ENCODE measurements at places on chromosomes 7 and 10.

GRCh38 chr7:142457146-142457703, 199.4 kb upstream of the PRSS58 start:
- no peak for DNase-seq

- DNase-seq: no peak
Observed at GRCh38 chr7:80279760-80280159, 145.1 kb downstream of the GNAI1 start.

DNA sequence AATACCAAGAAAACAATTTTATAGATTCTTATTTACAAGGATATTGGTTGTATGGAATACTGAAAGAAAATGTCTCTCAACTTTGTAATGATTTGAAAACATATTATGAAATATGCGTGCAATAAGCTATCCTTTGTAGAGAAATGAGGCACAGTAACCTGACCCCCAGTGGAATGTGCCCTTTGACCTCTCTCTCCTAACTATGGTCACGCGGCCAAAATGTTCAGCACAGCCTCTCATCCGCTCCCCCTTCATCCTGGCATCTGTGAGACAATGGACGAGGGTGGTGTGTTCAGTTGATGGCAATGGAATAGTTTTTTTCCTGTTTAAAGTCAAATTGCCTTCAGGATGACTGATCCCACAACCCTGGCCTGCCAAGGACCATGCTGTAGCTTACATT, 13.3 kb downstream of the BEND7 start:
- no peak for DNase-seq

DNA sequence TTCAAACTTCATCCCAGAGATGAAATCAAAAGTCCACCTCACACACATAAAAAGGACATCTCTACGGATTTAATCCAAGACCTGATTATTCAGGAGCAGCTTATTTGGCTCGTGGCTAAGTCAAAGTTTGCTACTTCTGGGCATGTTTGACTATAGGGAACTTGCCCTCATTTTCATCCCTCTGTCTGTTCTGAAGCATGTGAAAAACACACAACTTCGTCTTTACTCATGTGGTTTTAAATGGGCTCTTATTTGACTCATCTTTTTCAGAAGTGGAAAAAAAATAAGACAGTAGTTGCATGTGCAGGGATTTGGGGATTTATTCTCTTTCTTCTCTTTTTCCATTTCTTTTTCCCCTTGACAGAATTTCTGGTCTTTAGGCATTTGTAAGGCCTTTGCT, 295.9 kb downstream of the TFEC start:
- no peak for DNase-seq

DNA sequence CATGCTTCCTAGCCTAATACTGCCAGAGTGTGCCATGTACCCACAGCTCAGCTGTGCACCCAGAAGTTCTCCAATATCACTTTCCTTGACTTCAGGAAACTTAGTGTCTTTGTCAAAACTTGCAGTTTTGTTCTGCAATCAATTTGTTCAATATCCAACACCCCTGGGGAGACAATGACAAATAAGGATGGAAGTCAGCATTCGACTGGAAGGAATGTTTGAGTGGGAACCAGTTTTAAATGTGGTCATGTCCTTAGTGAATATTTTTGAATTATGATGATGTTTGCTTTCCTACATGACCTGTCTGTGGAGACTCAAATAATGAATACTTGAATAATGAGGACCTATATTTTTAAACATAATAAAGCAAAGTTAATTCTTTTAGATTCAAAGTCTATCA, 112.0 kb downstream of the ANK3 start:
- no peak for DNase-seq

GRCh38 chr10:130361351-130362105, 225.3 kb downstream of the GLRX3 start:
- no peak for DNase-seq

GRCh38 chr7:128373606-128374005, 12.1 kb upstream of the PRRT4 start:
- no peak for DNase-seq

DNA sequence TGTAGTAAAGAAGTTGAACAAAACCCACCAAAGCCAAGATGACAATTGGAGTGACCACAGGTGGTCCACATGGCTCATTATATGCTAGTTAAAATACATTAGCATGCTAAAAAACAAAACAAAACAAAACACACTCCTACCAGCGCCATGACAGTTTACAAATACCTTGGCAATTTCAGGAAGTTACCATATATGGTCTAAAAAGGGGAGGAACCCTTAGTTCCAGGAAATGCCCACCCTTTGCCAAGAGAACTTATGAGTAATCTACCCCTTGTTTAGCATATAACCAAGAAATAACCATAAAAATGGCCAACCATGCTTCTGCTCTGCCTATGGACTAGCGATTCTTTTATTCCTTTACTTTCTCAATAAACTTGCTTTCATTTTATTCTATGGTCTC, 979.1 kb upstream of the POT1 start:
- DNase-seq: no peak

GRCh38 chr10:116850058-116850611, 836 bp downstream of the ENO4 start:
- no peak for DNase-seq

DNA sequence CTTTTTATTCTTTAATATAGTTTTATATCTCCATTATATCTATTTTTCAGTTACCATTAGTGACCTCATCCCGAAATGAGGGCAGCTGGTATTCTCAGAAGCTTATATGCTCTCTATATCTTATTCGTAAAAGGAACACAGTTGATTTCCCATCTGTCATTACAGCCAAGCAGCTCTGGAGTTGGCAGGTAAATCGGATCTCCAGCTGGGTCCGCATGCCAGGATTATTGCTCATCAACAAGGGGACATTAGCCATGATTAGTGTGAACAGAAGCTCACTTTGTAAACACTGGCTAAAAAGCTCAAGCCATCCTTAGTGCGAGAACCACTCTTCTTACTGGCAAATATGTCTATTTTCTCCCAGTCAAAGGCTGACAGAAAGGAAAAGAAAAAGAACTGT, 180.3 kb downstream of the NPSR1 start:
- DNase-seq: no peak

DNA sequence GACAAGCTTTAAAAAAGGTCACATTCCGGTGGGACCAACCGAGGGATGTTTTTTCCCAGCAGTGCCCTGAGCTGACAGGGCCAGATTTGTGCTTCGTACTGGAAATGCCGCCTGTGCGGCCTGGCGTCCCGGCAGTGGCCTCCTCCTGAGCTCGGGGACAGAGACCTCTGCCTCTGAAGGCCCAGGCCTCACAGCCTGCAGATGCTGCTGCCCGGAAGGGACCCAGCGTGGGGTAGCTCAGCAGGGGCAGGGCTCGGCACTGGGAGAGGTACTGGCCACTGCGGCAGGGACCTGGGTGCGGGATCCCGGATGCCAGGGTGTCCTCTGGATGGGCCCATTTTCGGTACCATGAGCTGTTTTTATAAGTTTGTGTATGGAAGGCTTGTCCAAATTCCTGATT, 52.4 kb upstream of the CFAP46 start:
- DNase-seq: no peak

DNA sequence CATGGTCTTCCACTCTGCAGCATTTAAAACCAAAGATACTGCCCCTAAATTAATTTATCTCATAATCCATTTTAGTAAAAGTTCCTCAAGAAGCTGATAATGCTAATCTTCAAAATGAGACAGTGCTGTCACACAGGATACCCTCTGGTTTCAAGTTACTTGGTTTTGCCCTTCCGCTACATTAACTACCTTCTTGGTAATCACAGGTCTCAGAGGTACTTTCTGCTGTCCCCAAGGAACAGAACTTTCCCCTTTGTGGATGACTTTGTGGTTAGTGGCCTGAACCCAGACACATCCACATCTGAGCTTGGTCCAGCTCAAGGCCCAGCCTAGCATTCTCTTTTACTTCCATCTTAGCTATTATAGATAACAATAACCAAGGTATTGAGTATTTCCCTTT, 88.8 kb upstream of the TMEM26 start:
- DNase-seq: no peak

- DNase-seq: no peak
Observed at GRCh38 chr7:71096351-71096750, 35.6 kb upstream of the GALNT17 start.

GRCh38 chr7:24910551-24911212, 69.3 kb downstream of the OSBPL3 start:
- no peak for DNase-seq

DNA sequence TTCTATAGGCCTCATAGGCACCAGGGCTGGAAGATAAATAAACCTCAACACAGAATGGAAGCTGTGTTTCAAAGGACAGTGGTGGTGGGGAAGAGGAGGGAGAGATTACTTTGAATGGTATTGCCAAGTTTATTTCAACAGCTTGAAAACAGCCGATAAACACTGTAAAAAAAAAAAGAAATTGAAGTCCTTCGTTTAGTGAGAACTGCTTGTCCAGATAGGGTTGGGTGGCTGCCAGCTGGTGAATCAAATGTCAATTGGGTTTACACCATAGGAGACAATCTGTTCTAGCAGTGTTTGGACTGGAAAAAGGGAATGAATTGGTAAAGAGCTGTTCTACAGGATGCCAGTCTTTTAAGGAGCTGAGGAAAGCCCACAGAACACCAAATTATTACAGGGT, 254.8 kb downstream of the PHF14 start:
- DNase-seq: no peak

DNA sequence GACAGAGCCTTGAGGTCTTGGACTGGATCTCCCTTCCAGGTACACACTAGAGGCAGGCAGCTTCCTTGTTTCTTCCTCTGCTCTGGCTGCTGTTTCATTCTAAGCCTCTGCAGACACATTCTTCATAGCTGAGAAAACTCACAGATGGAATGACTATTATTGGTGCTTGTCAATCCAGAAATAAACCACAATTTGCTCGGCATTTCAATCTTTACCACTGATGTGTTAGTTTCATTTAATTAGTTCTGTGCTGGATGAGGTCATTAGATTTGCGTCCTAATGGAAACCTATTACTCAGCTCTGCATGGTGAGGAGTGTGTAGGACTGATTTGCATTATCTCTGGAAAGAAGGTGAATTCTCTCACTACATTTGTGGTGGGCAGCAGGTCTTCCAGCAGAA, 392.5 kb downstream of the NRG3 start:
- no peak for DNase-seq

DNA sequence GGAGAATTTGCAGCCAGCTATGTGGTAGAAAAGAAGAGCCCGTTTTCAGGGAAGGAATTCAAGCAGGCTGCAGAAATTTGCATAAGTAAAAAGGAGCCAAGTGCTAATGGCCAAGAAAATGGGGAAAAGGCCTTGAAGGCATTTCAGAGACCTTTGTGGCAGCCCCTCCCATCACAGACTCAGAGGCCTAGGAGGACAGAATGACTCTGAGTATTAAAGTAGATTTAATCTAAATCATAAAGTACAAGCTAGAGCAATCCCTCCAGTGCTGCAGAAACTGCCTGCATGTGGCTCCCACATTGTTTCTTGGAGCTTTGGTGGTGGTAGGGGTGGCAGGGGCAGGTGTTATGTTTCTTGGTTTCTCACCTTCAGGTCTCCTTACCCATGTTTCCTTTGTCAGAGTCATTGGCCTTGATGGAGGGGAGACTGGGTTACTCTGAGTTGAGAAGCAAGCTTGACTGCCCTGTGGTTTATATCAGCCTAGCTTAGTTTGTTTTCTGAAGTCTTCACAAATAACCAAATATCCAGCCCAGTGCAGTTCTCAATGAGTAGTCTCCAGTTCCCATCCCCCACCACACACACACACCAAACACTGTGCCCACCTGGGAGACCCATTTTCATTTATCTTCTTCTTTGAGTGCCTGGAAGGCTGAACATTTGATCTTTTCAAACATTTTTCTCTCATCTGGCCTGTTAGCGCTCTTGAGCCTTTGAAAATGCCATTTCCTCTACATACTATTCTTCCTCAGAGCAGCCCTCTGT, 34.5 kb downstream of the ITPRIP start:
- no peak for DNase-seq

DNA sequence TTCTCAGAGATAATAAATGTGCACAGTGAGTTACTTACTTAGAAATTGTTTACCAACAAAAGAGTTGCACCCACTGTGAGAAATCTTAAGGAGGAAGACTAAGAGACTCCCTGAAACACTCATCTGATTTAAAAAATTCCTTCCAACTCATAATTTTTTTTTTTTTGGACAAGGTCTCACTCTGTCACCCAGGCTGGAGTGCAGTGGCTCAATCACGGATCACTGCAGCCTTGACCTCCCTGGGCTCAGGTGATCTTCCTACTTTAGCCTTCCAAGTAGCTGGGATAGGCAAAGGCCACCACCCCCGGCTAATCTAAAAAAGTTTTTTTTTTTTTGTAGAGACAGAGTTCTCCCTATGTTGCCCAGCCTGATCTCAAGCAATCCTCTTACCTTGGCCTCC, 36.0 kb downstream of the MALSU1 start:
- DNase-seq: no peak

DNA sequence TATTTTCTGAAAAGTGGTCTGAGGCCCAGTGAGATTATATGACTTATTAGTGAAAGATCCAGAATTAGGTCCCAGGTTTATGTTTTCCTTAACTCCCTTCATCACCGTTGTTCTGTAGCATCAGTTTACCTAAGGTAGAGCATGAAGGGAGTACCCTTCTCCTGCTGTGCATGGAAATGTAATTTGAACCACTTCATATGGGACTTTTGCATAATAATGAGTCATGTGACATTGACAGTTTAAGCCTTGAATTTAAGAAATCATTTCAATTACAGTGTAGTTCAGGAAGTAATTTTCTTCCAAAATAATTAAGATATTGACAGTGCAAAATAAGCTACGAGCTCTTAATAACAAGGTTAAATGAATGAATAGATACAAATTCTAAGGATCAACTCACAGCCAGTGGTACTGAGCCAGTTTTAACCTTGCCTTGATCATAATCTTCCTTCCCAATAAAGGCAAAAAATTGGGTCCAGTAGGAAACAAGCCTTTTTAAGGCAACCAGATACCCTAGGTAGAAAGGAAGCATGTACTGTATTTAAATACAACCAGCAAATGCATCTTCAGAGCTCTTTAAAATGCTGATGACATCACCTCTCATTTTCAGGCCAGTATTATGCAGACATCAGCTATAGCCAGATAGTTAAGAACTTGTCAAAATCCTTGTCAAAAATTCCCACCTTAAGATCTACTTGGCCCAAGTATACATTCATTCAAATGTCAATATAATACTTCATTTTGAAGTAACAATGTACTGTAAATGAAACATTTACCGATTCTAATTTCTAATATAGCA, 48.8 kb upstream of the DKK1 start:
- DNase-seq: no peak

GRCh38 chr10:120217736-120218135, 239.3 kb upstream of the PLPP4 start:
- no peak for DNase-seq

DNA sequence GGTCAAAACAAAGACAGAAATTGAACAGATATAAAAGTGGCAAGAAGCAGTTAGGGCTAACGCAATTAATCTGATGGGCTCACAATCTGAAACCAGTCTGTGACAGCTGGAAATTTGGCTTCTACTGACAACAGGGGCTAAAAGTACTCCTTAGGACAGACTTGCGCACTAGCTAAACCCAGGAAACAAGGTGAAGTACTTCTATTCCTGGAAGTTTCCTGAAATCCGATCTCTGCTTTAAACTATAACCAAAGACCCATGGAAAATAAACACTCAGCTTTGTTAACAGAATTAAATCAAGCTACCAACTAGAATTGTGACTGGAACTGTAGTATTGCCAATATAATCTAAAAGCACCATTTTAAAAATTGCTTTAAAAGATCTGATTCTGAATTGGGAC, 520.2 kb upstream of the ZWINT start:
- DNase-seq: no peak
